PC-3 (cell line): ENCODE measurements at places on chromosomes 16 and 17.
A peak's percentile ranks its signal among the peaks of the same experiment; 100 is the strongest.

- no peaks in the 10 kb centered on the region for H3K27me3 ChIP-seq
- no peaks in the 10 kb centered on the region for H3K4me1 ChIP-seq
- no peaks in the 10 kb centered on the region for H3K36me3 ChIP-seq
- H3K27ac ChIP-seq, result no peak overlapping the region
- H3K4me3 ChIP-seq, result no peak overlapping the region
- no peak for DNase-seq
These were observed 124.3 kb upstream of the IRX5 start for GRCh38 chr16:54806378-54806777.

DNA sequence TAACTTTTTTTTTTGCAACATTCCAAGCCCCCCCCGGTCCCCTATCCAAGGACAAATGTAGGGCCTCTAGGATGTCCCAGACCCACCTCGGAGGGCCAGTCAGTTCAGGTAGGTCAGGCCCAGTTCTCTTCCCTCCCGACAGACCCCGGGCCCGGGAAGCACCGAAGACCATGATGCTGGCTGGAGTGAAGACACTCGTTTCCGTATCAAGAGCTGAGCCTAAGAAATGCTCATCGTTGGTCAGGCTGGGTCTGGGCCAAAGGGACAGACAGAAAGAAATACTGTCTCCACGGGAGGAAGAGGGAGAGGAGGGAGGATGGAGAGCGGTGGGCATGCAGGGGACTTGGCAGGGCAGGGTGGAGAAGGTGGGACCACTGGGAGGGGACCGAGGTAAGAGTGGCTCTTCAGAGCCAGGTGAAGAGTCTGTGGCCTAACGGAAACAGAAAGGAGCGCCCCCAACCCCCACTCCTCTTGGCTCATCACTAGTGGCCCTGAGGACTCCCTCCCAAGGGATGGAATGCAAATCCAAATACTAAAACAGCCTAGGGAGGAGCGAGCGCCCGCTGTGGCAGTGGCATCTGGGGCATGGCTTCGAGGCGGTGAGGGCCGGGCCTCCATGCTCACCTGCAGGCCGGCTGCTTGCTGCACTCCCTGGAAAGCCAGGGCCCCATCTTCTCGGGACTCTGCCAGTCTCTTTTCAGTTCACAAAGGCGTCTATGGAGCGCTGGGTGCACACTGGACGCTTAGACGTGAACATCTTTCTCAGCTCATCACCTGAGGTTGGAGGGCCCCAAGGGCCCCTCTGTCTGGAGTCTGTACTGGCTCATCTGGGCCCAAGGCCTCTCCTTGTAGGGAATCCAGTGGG lies 1.7 kb upstream of the ROGDI start:
- peaks cover 14% of the 10 kb centered on the region for H3K4me1 ChIP-seq
- no peak overlapping the region for H3K27ac ChIP-seq
- no peak overlapping the region for H3K4me3 ChIP-seq
- DNase-seq, result no peak

- H3K4me1 ChIP-seq, result peaks cover 47% of the 10 kb centered on the region
- DNase-seq, result peak; percentile 46
- no peak overlapping the region for H3K4me3 ChIP-seq
These were observed 7.6 kb downstream of the PITPNM3 start for GRCh38 chr17:6548578-6549330.

- DNase-seq, result no peak
- no peak overlapping the region for H3K27ac ChIP-seq
These were observed 16.1 kb downstream of the TSC2 start for GRCh38 chr16:2063861-2064260.

DNA sequence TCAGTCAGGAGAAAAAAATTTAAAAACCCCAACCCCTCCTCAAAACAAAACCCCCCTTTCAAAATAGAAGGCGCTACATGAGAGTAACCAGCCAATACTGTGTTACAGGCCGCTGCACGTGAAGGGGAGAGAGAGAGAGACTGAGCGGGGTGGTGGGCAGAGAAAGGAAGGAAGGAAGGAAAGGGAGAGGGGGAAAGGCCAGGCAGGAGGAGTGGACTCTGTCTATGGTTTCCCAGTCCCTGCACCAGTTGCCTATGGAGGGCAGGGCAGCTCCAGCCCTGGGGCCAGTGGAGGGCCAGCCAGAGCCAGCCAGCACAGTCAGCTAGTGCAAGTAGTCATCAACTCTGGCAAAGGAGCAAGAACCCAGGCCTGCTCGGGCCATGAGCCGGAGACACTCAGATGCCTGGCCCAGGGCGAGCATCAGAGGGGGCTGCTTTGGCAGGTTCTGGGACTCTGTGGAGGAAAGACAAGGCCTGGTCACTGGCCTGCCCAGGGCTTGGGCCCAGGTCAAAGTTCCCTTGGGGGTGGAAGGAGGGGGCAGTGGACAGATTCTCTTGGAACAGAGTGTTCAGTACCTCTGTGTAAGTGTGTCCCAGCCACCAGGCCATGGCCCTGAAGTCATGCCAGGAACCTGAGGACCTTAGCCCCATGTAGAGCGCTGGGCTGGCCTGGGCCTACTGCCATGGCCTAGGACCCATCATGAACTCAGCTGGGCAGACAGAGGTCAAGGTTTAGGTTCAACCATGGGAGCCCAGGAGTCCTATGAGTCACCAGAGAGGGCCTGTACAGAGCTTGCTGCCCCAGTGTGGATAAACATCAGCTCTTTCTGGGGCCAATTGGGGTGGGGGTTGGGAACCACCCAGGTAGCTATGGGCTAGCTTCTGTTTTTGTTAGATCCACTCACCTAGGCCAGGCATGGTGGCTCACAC lies 7.3 kb upstream of the GFOD2 start:
- H3K27me3 ChIP-seq, result no peaks in the 10 kb centered on the region
- no peak overlapping the region for H3K4me3 ChIP-seq
- no peak for DNase-seq

- H3K27ac ChIP-seq, result no peak overlapping the region
- no peak overlapping the region for H3K4me3 ChIP-seq
- no peaks in the 10 kb centered on the region for H3K4me1 ChIP-seq
- DNase-seq, result no peak
These were observed 27.2 kb upstream of the ZNF469 start for GRCh38 chr16:88355389-88356123.
